Anterior cingulate cortex (tissue), 58 donors: ENCODE measurements at places on chromosomes 6 and 20.

DNA sequence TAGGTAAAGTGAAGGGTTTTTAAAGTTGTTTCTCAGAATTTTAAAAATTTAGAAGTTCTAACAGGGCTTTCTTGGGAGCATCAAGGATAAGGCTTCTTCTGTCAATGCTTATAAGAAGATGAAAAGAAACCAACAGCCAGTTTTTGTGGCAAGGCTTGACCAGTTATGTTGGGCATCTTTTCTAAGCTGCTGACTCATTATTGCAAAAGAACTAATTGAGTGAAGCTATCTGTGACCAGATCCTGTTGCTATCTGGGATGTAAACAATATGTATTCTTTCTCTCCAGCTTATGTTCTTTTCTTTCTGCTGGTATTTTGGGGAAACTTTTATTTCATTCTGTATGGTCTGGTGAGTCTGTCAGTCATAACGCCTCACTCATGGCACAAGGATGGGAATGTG is 643.8 kb downstream of the HDGFL1 start:
- no peak for DNase-seq

GRCh38 chr6:167150941-167151549 is 6.7 kb downstream of the GPR31 start:
- no peak for DNase-seq

DNA sequence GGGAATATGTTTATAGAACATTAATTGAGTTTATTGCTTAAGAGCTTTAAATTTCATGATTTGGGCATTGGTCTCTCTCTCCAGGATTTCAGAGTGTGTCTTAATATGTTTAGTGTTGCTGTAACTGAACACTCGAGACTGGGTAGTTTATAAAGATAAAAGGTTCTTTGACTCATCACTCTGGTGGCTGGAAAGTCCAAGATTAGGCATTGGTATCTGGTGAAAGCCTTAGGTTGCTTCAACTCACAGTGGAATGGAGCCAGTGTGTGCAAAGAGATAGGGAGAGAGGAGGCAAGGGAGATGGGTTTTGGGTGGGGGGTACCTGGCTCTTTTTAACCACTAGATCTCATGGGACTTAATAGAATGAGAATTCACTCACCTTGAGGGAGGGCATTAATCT is 35.6 kb upstream of the DTNBP1 start:
- no peak for DNase-seq

DNA sequence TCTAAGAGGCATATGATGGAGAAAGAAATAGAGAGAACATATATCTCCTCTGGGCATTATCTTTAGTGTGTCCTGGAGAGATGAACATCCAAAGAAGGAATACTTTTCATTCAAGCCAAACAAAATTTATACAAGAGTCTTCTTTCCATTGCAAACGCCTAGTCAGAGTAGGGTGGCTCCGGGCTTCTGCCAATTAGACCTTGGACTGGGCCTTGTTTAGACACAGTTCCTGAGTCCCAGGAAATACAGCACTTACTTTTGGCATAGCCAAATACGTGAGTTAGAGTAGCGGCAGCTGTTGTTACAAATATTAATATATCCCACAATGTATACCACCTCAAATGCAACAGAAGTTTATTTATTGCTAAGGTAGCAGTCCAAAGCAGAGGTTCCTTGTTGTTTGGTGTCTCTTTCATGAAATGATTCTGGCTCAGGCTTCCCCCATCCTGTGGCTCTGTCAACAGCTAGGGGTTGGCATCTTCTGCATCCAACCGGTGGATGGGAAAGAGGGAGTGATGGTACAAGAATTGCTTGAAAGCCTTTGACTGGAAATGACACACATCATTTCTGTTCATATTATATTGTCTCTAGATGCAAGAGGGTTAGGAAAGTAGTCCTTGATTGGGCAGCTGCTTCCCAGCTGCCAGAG is 148.0 kb upstream of the SPACA1 start:
- no peak for DNase-seq

DNA sequence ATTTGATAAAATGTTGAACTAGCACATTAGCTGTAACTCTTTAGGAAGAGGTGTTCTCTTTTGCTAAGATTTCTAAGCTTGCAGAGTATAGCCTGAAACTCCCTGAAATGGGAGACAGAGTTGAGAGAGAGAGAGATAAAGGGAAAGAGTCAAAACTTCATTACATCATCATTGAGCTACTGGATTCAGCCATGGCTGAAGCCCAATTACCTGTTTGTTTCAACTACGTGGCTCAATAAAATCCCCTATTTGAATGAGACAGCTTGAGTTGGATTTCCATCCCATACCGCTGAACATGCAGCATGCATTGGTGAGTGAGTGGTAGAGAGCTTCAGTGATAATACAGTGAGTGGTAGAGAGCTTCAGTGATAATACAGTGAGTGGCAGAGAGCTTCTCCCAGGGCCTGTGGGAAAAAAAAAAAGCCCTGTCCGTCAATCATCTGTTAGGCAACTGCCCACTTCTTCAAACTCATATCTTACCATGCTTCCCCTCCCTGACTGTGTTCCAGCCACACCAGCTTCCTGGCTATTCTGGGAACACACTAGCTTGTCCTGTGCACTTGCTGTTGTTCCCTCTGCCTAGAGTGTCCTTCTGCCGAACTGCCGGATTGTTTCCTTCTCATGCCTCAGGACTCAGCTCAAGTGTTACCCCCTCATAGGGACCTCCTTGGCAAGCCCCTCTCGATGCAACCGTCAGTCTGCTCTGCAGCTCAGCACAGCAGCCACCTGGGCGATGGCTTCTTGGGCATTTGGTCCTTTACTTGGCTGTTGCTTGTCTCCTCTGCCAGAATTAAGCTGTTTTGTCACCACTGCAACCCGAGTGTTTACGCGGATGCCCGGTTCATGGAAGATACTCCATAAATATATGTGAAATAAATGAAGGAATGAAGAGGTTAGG is 91.3 kb upstream of the EYA2 start:
- no peak for DNase-seq

DNA sequence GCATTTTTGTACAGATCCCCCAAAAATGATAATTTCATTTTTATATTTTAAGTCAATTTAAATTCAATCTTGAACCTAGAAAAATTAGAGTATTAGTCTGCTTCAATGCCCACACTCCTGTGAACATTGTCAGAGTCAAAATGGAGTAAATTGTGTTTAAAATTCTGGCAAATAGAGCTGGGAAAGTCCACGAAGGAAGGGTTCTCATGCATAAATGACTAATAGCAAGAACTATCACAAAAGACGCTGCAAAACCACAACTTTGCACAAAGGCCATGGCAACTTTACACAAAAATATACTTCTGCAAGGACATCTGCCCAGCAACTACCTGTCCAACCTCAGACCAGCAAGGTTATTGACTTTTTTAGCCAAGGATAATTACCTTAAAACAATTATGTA is 203.2 kb upstream of the SMLR1 start:
- DNase-seq = no peak

DNA sequence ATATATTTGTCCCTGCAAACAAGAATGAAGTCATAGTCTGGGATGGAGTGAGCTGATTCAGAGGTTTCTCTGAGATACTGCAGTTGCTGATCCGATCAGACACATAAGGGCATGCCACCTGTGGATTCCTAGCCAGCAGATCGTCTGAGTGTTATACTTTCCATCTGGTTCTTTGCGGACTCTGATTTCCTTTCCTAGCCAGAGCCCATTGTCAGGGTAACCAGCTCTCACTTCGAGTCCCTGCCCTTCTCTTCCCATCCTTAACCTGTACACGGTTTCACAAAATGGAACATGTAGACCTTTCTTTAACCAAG is 100.9 kb downstream of the TMEM200A start:
- DNase-seq = no peak

DNA sequence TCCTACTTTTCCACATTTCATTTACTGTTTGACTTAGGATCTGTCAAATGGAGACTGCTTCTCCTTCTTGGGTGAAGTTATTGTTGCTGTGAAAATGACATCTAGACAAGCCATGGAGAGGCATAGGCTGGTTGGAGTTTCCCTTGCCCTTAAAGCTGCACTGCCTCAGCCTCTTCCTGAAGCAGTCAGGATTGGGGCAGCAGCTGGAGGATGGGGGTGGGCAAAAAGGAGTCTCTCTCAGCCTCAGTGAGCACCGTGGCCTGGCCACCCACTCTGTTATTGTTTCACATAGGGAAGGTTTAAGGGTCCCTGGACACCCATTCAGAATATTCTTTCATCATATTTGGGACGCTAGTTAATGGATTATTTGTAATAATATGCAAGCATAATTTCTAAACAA is 7.7 kb upstream of the ZBTB24 start:
- DNase-seq = no peak
